ENCODE measurements at places on chromosomes 3 and 15.

DNA sequence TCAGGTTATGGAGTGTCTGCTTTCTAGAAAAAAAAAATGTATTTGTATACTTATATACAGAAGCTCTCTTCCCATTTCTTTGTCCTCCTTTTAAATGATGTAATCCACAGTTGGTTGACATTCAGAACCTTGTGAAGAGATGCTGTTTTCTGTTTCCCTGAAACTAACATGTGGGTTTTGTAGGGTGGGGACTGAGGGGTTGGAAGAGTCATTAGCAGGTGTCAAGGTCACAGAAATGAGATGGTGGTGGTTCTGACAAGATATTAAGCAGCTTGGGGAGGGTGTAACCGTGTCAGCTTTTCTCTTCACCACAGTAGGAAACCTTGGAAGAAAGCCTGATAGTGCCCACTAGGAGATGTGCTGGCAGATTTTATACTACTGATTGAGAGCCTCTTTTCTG lies 2.4 kb downstream of the RASA2 start:
- no peak for DNase-seq

DNA sequence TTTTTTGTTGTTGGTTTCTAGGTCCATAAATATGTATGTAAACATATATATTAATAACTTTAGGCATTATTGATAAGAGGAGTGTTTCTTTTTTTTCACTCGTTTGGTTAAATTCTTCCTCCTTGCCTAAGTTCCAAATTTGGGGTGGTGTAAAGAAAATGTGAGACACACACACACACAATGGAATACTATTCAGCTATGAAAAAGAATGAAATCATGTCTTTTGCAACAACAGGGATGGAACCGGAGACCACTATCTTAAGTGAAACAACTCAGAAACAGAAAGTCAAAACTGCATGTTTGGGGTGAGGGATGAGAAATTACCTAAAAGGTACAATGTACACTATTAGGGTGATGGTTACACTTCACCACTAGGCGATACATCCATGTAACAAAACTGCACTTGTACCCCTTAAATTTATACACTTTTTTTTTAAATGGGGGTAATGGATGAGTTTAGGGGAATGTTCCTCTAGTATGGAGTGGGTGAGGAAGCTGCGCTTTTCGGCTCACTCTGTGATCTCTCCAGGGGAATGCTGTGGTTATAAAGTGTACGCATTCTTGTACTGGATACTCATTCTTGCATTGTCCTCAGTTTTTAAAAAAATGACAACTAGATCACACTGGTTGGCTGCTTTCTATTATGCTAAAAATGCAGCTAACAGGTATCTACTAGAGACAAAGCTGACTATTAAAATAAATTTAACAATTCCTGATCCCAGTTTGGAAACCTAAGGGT lies 50.8 kb upstream of the PPARG start:
- DNase-seq: no peak

DNA sequence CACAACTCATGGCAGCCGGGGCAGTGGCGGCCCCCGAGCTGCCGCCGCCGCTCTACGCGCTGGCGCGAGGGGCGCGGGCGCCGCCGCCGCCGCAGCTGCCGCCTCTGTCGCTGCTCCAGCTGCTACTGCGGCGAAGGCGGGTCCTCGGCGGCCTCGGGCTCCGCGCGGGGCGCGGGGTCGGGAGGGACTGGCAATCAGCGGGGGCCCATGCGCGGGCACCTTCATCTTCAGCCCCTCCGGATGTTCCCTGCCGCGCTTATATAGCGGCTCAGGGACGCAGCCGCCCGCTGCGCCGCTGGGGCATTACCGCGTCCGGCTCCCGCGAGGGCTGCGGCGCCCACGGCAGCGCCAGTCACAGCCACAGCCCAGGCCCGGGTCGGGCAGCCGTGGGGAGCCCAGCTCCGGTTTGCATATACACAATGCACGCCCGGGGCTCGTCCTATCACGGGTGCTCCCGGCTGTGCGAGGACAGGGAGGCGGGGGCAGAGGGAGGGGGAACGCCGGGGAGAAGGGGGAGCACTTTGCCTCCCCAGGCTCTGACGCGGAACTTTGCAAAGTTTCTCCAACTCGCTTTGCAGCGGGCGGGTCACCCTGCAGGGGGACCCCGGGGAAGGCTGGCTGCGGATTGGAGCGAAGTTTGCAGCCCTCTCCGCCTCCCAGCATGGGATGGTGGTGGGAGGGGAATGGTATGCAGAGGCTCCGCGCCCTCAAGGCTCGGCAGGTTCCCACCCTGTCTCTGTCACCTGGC lies at the start of gene VGLL3:
VGLL3 (minus strand) TSS at position 416 of the 748 bp plus-strand sequence; CDS start at position 10, 406 bp downstream.
- peak; percentile 86 for DNase-seq

DNA sequence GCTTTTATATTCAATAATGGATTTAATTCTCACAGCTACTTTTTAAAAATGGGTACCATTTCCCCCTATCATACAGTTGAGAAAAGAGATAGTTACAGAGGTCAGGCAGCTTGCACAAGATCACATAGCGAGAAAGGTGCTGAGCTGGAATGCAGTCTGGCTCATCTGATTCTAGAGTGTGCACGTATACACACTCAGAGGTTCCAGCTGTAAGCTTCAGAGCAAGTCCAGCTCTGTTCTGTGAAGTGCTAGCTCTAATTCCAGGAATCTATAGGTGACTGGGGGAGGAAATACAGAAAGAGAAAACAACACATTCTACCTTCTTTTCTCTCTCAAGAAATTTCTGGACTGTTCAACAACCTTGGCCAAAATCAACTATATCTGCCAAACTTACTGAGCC lies 318.7 kb downstream of the FOXP1 start:
- no peak for DNase-seq

- no peak for DNase-seq
These were observed 34.4 kb downstream of the BOC start for GRCh38 chr3:113245761-113246161.

- DNase-seq: no peak
These were observed 67.5 kb upstream of the TSEN2 start for GRCh38 chr3:12416731-12417130.

Data from left lung (tissue), 14 donors.